NCI-H526 (cell line): ENCODE measurements at places on chromosomes 1 and 21.

DNA sequence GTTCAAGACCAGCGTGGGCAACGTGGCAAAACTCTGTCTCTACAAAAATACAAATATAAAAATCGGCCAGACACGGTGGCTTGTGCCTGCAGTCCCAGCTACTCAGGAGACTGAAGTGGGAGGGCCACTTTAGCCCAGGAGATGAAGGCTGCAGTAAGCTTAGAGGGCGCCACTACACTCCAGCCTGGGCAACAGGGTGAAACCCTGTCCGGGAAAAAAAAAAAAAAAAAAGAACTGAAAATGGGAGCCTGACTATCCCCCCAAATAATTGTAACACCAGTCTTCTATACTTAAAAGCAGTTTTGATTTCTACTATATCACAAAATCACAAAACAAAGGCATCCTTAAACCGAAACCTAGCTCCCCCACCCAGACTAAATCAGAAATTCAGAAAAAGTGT is 60.3 kb downstream of the CDC42BPA start:
- no peak for DNase-seq

DNA sequence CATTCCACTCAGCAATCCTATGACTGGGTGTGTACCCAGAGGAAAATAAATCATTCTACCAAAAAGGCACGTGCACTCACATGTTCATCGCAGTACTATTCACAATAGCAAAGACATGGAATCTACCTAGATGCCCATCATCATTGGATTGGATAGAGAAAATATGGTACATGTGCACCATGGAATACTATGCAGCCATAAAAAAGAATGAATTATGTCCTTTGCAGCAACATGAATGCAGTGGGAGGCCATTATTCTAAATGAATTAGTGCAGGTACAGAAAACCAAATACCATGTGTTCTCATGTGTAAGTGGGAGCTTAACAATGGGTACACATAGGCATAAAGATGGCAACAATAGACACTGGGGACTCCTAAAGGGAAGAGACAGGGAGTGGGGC is 39.9 kb upstream of the SLC35F3 start:
- no peak for DNase-seq

GRCh38 chr1:220527279-220527907 is 543 bp upstream of the MARK1 start:
- peak; percentile 31 for DNase-seq

- DNase-seq, result no peak
These were observed 169.9 kb downstream of the HS2ST1 start for GRCh38 chr1:87084244-87084836.

DNA sequence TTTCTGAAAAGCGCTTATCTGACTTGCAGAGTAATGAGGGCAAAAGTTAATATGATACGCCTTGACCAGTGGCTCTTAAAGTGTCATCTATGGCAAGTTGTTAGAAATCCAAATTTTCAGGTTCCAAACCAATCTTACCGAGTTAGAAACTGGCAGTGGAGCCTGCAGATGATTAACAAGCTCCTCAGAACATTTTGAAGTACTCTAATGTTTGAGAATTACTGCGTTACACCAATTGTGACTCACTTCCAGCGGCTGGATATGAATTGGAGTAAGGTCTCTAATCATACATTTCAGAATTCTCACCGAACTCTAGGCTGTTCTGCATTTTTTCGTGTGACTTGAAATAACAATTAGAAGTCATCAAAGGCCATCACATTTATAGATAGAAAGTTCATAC is 73.5 kb upstream of the TMPRSS15 start:
- no peak for DNase-seq

DNA sequence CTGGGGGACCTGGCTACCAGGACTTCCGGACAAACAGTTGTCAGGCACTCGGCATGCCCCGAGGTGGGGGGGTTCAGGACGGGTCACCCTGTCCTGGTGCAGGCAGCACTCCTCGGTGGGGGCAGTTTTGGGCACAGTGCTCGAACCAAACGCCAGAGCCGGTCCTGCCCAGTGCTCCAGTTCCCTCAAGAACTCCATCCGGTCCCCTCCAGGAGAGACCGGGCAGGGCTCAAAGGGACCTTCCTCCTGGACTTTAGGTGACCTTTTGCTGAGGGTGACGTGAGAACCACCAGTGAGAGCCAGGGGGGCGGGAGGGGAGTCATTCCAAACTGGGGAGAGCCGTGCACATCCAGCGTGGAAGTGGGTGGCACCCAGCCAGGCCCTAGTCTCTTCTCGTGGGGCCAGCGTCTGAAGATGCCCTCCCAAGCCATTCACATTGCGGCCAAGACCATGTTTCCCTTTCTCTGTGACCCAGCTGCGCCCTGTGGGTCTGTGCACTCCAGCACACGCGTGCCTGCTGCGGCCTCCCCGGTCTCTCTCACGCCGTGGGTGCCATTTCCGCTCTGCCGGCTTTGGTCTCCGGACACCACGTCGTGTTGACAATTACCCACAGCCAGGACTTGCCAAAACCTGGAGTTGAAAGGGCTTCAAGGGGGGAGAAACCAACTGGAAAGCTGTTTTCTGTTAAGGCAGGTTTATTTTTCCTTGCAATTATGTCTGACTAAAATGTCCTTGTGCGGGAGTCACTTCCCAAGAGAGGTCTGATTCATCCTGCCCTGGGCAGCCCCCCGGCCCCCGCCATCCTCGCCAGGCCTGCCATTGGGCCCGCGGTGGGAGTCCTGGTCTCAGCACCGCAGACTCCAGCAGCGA is 178.8 kb upstream of the ARHGEF16 start:
- DNase-seq, result no peak

DNA sequence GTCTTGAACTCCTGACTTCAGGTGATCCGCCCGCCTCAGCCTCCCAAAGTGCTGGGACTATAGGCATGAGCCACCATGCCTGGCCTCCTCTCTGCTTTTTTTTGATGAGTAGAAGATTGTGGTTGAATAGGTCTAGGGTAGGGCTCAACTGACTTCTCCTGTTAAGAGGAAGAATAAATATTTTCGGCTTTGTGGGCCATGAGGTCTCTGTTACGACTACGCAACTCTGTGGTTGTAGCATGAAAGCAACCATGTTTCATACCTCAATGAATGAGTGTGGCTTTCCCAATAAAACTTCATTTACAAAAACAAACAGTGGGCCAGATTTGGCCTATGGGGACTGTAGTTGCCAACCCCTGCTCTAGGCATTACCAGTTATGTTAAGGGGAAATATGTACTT is 67.8 kb downstream of the NID1 start:
- DNase-seq, result no peak

DNA sequence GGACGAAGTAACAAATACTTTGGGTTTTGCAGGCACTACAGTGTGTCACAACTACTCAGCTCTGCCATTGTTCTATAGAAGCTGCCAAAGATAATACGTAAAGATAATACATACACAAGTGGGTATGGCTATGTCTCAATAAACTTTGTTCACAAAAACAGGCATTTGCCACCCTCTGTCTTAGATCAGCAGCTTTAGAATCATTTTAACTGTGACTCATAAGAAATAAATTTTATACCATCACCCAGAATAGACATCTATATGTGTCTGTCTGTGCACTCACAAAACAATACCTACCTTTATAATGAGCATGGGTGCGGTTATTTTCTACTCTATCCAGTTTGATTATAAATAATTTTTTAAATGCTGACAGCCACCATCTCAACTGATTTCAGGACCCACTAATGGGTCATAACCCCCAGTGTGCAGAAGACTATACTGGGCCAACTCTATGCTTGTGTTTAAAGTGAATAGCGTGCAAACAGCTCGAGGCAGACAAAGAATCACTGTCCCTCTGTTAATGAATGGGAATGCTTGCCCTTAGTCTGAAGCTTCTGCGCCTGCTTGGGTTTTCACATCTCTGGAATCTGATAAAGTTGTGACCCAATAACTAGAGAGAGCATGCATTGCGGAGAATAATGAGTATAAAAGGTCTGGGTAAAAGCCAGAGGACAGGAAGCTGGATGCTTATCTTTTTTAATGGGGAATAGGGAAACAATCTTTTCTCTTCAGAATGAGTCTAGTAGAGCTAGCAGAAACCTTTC is 216.2 kb downstream of the PLPP3 start:
- no peak for DNase-seq

GRCh38 chr1:175493321-175494010 is 249.9 kb downstream of the TNR start:
- DNase-seq, result no peak

- DNase-seq, result no peak
These were observed 170.7 kb downstream of the NEGR1 start for GRCh38 chr1:72111662-72112061.

GRCh38 chr21:34579411-34579810 is 35.5 kb downstream of the RCAN1 start:
- DNase-seq, result no peak

DNA sequence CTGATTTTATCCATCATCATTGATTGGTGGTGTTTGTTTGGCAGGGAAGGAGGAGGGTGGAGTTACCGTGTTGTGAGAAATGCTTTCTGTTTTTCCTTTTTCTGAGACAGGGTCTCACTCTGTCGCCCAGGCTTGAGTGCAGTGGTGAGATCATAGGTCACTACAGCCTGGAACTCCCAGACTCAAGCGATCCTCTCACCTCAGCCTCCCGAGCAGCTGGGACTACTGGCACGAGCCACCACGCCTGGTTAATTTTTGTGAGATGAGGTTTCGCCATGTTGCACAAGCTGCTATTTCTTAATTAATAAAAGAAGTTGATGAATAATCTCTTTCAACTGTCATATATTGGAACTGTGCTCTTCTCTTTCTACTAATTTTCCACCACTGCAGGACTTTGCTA is 44.3 kb downstream of the HUNK start:
- no peak for DNase-seq

DNA sequence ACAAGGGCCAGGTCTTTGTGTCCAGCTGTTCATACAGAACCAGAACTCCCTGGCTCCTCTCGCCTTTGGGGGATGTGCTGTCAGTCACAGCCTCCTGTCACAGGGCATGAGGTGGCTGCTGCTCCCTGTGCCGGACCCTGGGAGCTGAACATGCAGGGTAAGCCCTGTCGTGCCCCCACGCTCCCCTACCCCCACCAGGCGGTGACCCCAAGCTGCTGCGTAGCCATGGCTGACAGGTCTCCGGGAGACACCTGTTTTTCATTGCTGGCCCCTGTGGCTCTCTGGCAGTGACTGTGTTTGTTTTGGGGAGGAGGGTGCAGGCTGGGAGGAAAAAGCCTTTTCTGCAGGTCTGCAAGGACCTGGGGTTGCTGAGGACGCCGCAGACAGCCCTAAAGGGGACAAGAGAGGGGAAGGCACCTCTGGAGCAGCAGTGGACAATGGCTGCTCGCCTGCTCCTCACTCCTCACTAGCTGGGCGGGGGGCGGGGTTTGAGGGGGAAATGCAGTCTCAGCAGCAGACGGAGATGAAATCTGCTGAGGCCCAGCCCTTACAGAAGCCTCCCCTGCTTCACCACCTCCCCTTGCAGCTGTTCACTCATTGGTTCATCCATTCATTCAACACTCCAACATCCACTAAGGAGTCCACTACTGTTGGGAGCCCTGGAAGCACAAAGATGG is 81.4 kb downstream of the TRABD2B start:
- DNase-seq, result no peak

DNA sequence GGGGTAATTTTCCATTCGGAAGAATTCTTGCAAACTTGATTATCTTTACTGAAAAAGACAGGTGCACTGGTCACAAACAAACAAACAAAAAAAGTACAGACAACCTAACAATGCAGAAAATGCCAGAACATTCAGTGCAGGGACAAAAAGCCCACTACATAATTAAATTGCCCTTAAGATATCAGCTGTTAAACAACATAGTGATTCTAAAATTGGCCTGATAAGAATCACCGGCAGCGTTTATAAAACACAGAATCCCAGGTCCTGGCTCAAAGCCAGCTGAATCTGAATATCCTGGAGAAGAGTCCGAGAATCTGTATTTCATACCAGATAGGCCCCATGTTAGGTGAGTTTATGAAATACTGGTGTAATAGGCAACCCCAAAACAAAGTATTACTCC is 6.1 kb downstream of the PLPP3 start:
- no peak for DNase-seq

DNA sequence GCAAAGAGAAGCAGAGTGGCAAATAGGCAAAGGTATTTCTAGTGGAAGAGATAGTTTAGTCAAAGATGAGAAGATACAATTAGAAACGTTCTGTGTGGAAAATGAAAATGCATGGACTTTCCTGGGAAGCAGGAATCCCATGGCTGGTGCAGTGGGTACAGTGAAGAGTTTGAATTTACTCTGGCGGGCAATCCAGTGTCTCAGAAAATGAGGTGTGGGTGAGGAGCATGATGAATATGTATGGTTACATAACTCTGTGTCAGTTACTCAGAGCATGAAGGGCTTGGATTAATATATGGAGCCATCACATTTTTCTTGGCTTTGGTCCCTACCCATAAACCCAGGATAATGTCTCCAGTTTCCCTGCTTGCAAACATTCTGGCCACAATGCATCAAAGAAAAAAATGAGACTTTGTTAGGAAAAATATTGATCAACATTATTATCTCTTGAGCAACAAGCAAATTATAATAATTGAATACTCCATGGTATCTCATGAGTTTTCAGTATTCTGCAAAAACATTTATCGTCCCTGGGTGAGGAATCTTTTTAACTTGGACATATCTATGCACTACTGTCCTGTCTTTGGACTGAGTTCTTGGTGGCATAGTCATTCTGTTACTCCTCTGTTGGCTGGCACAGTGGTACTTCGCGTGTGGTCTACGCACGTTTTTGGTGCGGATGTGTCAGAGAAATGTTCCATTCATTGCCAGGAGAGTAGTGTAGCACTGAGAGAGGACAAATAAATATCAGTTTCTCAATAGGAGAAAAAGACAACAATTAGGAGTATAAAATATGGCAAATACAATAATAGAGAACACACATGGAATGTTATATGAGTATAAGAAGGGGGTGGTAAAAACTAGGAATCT is 173.7 kb upstream of the C1orf105 start:
- DNase-seq, result no peak

DNA sequence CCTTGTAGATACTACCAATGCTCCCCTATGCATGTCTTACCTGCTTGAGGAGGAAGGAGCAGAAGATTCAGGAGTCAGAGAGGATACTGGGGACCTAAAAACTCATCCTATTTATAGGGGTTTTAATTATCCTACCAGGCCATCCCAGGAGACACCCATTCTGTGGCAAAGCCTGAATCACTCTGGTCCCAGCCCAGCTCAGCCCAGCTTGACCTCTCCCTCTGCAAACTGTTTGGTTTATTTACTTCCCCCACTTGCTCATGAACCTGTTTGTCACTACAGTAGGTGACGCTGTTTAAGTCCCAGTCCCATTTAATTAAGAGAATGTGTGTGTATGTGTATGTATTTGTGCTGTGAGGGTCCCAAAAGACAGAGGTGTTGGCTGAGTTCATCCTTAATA is at the start of gene RPTN:
RPTN (minus strand) TSS at position 85 of the 400 bp plus-strand sequence. CDS start 1,339 bp downstream, outside the sequence.
- DNase-seq, result no peak

DNA sequence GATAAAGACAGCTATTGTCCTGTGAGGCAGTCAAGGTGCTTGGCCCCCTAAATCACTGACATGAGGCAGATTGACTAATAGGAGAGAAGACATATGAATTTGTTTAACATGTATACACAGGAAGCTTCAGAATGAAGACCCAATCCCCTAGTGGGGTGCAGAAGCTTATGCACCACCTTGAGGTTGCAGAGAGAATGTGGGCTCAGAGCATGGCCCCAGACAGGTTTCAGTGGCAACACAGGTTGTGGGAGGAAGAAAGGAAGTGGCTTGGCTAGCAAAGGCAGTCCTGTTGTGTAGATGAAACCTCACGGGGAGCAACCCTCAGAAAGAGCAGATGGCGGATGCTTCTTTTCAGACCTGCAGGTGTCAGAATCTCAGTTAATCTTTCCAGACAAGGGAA is 37.0 kb upstream of the PARP1 start:
- DNase-seq, result no peak
